A549 treated with CpdA at 1 μM for 4 hours (cell line): ENCODE measurements at places on chromosomes 1 and 21. TPM values are rescaled to one million over a fixed set of nuclear protein-coding genes. Genes with fewer than 3 reads are reported as not detected.

AADACL3 gene
- total RNA-seq, result not detected in 5 replicates

CACNA1S gene
- total RNA-seq, result 0.02 TPM in 1 of 5 replicates, not detected in the others

NR5A2 gene
- total RNA-seq, result 6.2 to 8.4 TPM (median 6.5 TPM) in 5 replicates

CASQ1 gene
- total RNA-seq, result not detected in 5 replicates

VCAM1 gene
- total RNA-seq, result 0.06 to 0.08 TPM in 2 of 5 replicates, not detected in the others

WARS2 gene
- total RNA-seq, result 5.6 to 6.0 TPM (median 5.7 TPM) in 5 replicates

PRDM2 gene
- 6.9 to 9.6 TPM (median 7.9 TPM) in 5 replicates for total RNA-seq

GLIS1 gene
- 0.02 to 0.05 TPM in 2 of 5 replicates, not detected in the others for total RNA-seq

MNDA gene
- not detected in 5 replicates for total RNA-seq

CALML6 gene
- 0.09 to 0.40 TPM (median 0.29 TPM) in 4 of 5 replicates, not detected in the other for total RNA-seq

SLC9C2 gene
- not detected in 5 replicates for total RNA-seq

SKI gene
- 20.8 to 23.4 TPM (median 21.7 TPM) in 5 replicates for total RNA-seq

FAM72B gene
- total RNA-seq, result 6.3 to 8.8 TPM (median 6.8 TPM) in 5 replicates

PPFIA4 gene
- total RNA-seq, result 0.25 to 1.1 TPM (median 0.34 TPM) in 5 replicates

ANGPTL3 gene
- not detected in 5 replicates for total RNA-seq

MPL gene
- total RNA-seq, result 0.09 to 0.22 TPM in 2 of 5 replicates, not detected in the others

SH2D2A gene
- 3.6 to 5.2 TPM (median 4.1 TPM) in 5 replicates for total RNA-seq

METTL18 gene
- 5.0 to 8.4 TPM (median 6.8 TPM) in 5 replicates for total RNA-seq

CAMK2N1 gene
- total RNA-seq, result 35.3 to 46.7 TPM (median 38.9 TPM) in 5 replicates

SCYL3 gene
- 2.6 to 4.0 TPM (median 3.2 TPM) in 5 replicates for total RNA-seq

FOXD2 gene
- total RNA-seq, result 0.31 to 0.56 TPM (median 0.50 TPM) in 5 replicates

RHBDL2 gene
- total RNA-seq, result 1.9 to 3.1 TPM (median 2.2 TPM) in 5 replicates

S100A14 gene
- total RNA-seq, result 0.40 to 0.79 TPM (median 0.50 TPM) in 5 replicates

IFNLR1 gene
- 0.73 to 1.6 TPM (median 1.1 TPM) in 5 replicates for total RNA-seq
